Type B pancreatic cell (in vitro differentiated cells): ENCODE measurements at places on chromosomes 1 and 21.
A peak's percentile ranks its signal among the peaks of the same experiment; 100 is the strongest.

DNA sequence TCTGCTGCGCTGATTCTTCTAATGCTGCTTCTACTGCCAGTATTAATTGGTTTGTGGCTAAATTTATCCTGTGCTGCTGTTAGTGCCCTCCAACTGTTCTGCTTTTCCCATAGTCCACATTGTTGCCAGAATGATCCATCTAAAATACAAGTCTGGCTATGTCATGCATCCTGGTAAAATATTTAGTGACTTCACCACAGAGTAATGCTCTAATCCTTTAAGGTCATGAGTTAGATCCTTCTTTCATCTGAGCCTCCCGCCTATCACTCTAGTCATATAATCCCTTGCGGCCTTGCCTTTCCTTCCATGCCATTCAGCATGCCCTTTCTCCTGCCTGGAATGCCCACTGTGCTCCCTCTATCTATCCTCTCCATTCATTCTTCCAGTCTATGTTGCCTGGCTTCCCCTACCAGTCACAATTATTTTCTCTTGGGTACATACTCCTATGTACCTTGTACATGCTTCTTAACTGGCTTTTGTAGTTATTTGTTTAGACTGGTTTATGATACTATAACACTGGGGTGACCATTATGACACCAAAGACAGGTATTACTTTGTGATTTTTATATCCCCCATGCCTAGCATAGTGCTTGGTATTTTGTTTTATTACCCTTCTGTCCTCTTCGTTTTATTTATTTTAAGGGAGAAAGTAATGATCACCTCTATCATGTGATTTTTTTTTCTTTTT lies 144.0 kb downstream of the MAGI3 start:
- no peak for DNase-seq

- DNase-seq = no peak
These were observed 49.0 kb downstream of the SLX9 start for GRCh38 chr21:44988607-44989536.

DNA sequence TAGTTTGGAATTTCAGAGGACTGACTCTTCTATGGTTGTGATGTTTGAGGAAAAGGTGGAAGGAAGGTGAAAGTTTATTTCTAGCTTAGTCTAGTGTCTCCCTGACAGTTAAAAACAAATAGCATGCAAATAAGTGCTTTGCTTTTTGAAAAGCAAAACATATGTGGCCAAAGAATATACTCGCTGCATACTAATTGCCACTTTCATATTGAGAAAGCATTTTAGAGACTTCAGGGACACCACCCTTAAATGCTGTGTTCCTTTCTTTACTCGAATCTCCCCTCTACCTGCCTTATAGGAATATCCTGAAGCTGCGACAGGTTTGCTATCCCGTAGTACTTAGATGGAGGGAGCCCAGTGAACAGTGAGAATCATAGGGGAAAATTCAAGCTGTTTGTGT lies 23.2 kb downstream of the GLUL start:
- DNase-seq = no peak

GRCh38 chr1:108598340-108598739 lies 38.4 kb downstream of the EEIG2 start:
- DNase-seq = no peak

DNA sequence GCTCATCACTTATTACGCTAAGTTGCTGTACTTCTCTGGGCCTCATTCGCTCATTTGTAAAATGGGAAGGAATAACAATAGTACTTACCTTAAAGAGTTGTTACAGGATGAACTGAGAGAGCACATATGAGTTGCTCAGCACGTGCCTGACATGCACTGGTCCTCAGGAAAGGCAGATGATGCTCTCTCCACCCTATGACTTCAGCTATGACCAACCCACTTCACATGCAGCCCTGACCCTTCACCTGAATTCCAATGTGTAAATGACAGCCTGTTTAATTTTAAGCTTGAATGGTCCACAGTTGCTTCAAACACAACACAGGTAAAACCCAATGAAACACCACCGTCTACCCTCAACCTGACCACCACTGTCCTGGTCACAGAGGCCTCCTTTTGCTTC lies 32.9 kb downstream of the GADD45A start:
- DNase-seq = no peak

GRCh38 chr1:73537400-73537799 lies 660.6 kb downstream of the LRRIQ3 start:
- no peak for DNase-seq

DNA sequence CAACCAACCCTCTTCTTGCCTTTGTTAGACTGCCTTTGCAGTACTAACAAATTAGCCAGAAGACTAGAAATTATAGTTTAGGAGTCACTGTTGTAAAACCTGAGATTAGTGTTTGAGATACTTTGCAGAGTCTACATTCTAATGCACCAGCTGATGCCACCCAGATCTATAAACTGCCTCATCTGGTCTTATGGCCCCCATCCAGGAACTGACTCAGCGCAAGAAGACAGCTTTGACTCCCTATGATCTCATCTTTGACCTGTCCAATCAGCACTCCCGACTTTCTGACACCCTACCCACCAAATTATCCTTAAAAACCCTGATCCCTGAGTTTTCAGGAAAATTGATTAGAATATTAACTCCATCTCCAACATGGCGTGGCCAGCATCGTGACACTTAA lies 334.6 kb downstream of the RGS7 start:
- no peak for DNase-seq

GRCh38 chr1:7255303-7256058 lies 470.2 kb downstream of the CAMTA1 start:
- DNase-seq = no peak

GRCh38 chr1:106344494-106344893 lies 712.0 kb upstream of the PRMT6 start:
- no peak for DNase-seq

DNA sequence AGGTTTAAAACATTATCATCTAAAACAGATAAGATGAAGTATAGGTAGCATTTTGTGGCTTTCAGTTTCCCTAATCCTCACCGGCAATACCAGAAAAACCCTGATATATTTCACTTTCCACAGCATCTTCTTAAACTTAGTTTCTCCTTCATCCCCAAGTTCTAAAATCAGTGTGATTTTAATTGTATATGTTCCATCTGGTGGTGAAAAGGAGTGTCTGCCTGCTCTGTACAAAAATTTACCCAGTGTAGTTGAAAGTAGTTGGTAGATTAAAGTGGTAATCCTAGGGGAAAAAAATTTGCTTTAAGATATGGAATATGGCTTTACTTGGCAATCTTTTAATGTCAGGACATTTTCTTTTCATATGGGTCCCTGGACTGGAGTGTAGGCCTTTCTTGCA lies 74.3 kb downstream of the CEP350 start:
- DNase-seq = no peak

DNA sequence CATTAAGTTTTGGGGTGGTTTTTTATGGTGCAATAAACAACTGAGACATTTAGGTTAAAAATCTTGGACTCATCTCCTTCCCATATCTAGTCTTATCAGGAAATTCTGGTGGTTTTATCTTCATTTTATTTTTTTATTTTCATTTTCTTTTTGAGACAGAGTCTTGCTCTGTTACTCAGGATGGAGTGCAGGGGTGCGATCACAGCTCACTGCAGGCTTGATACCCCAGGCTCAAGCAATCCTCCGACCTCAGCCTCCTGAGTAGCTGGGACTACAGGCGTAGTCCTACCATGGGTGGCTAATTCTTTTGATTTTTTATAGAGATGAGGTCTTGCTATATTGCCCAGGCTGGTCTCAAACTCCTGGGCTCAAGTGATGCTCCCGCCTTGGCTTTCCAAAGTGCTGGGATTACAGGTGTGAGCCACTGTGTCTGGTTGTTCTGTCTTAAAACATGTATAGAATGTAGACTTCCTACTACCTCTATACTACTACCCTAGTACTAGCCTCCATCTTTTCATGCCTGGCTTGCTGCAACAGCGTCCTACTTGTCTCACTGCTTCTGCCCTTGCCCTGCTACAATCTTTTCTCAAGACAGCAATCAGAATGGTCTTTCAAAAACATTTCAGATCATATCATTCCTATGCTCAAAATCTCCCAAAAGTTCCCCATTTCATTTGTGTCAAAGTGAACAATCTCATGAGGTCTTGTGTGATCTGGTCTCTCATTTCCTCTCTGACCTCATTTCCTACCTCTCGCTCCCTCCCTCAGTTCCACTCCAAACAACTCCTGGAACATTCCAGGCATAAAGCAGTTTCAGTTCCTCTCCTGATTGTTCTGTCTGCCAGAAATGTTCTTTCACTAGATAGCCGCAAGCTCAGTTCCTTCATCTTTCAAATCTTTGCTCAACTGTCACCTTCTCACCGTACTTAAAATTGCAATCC lies 5.9 kb upstream of the FCGR2A start:
- DNase-seq = no peak

DNA sequence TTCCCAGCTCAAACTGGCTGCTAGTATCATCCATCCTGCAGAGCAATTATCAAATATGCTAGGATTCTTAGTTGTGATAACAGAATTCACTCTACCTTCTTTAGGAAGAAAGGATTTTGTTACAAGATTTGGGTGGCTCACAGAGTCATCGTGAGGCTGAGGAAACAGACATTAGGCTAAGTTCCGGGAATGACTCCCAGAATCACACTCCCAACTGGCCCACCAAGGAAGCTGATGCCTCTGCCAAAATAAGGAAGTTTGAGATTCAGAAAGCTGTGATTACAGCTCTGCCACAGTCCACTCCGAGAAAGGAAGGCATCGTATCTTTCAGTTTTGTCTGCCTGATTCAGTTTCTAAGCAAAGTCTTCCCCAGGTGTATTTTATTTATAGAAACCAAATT lies 50.6 kb upstream of the LYPLAL1 start:
- no peak for DNase-seq

- DNase-seq = no peak
These were observed 3.8 kb upstream of the CDC20 start for GRCh38 chr1:43354936-43355335.

GRCh38 chr1:227559499-227559898 lies 3.9 kb upstream of the ZNF678 start:
- DNase-seq = peak; percentile 64

GRCh38 chr21:41711416-41712007 lies 55.3 kb downstream of the RIPK4 start:
- DNase-seq = no peak

- no peak for DNase-seq
These were observed 147.2 kb downstream of the ETS2 start for GRCh38 chr21:38952890-38953289.

- no peak for DNase-seq
These were observed 108.8 kb upstream of the MAGI3 start for GRCh38 chr1:113281550-113281949.

DNA sequence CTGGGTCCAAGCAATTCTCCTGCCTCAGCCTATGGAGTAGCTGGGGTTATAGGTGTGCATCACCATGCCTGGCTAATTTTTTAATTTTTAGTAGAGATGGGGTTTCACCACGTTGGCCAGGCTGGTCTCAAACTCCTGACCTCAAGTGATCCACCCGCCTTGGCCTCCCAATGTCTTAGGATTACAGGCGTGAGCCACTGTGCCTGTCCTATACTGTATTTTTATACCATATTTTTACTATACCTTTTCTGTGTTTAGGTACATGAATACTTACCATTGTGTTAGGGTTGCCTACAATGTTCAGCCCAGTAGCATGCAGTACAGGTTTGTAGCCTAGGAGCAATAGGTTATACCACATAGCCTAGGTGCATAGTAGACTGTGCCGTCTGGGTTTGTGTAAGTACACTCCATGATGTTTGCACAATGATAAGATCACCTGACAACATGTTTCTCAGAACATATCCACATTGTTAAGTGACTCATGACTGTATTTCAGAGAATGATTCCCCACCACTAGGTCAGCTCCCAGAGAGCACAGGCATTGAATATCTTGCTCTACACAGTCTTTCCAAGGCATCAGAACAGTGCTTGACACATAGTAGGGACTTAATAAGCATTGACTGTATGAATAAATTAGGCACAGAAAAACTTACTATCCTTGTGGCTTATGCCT lies 6.0 kb upstream of the CITED4 start:
- DNase-seq = no peak

GRCh38 chr1:56683569-56683968 lies 38.5 kb downstream of the PRKAA2 start:
- DNase-seq = no peak

DNA sequence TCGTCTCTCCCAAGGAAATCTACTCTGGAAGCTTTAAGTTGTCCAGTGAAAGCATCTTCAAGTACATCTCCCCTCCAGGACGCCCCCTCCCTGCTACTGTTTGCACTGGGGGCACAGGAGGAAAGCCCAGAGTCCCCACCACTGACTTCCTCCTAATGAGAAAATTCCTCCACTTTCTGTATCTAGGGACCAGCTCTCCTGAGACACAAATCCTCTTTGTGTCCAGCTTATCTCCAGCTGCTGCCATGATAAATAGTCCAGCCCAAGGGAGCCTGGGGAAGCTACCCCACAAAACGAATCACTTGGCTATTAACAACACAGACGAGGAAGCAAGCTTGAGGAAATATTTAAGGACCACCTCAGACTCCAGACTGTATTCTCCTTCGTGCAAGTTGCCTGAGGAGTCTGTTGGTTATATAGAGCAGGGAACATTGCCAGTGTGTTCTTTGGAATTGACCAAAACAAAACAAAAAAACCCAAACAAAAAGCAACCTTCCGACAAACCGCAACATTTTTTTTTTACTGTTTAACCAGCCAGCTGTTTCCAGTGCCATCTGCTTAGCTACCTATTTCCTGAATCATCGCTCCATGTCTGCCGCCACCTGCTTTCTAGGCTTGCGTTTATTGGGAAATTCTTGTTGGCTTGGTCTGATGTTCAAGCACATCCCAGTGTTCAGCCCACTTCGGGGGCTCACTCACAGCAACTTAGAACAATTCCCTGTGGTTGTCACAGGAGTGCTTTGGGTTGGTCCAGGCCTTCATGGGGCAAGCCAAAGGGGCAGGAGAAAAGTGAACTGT lies 7.7 kb downstream of the C1orf226 start:
- DNase-seq = peak; percentile 37

GRCh38 chr1:186807163-186807562 lies 21.6 kb upstream of the PLA2G4A start:
- DNase-seq = no peak

DNA sequence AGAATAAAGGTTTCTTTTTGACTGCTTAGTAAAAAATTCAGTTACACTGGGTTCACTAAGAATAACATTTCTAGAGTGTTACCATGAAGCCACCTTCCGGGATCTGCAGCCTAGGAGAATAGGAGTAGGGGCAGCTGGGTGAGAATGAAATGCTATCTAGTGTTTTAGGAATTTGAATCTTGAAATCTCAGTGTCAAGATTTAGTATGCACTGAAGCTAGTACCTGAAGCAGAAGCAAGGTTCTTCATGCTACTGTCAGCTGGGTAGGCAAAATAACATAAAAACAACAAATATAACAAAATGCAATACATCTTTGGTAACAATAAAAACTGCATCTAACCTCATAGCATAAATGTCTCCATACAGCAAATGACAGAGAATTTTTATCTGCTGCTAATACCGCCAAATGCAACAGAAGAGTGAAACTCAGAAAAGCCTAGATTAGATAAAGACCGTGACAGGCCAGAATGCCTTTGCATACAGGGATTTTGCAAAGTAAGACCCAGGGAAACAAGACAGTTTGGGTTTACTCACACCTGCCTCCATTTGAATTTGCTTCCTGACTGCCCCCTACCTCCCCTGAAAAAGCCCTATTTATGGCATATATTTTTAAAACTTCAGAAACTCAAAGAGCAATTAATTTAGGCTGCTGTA lies 58.2 kb downstream of the GADD45A start:
- no peak for DNase-seq

GRCh38 chr1:230639714-230640209 lies 2.5 kb upstream of the COG2 start:
- DNase-seq = no peak

- DNase-seq = peak; percentile 27
These were observed 39.2 kb upstream of the RAB4A start for GRCh38 chr1:229231754-229232119.
